ENCODE measurements at places on chromosomes 7 and 10.

GRCh38 chr7:100629117-100629716 is 12.1 kb downstream of the TFR2 start:
- no peak for DNase-seq

GRCh38 chr10:86693721-86694369 is 25.5 kb downstream of the LDB3 start:
- DNase-seq = no peak

- no peak for DNase-seq
These were observed 51.2 kb upstream of the ANAPC16 start for GRCh38 chr10:72164617-72165016.

GRCh38 chr10:116796469-116796868 is 52.8 kb upstream of the ENO4 start:
- DNase-seq = no peak

GRCh38 chr10:102435529-102436233 is 3.3 kb upstream of the CUEDC2 start:
- DNase-seq = no peak

All from ureter (tissue), 1 donor.